ENCODE measurements at places on chromosomes 13 and 19.

- peak; percentile 49 for DNase-seq
Observed at GRCh38 chr13:25463496-25463895, 91.7 kb downstream of the ATP8A2 start.

DNA sequence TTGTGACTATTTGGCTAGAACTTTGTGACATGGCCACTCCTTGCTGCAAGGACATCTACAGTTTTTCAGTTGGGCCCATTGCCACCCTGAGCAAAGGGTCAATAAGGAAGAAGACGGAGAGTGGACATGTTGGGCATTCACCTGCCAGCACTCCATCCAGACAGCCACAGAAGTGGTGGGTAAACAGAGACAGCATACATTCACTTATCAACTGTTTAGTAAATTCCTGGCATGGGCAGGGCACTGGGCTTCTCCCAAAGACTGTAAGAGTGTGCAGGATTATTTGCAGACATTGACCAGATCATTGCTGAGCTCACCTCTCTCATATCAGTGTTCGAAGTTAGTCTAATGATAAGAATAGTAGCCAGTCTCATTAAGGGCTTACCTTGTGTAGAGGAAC lies 29.2 kb downstream of the SIPA1L3 start:
- DNase-seq, result no peak

DNA sequence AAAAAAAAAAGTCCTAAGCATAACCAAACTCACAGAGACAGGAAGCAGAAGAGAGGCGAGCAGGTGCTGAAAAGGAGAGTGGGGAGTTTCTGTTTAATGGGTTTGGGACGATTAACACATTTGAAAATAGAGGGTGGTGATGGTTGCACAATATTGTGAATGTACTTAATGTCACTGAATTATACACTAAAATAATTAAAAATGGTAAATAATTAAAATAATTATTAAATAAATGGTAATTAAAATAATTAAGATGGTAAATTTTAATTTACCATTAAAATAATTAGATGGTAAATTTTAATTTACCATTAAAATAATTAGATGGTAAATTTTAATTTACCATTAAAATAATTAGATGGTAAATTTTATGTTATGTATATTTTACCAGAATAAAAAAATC lies 74.8 kb upstream of the XPO4 start:
- DNase-seq, result no peak

DNA sequence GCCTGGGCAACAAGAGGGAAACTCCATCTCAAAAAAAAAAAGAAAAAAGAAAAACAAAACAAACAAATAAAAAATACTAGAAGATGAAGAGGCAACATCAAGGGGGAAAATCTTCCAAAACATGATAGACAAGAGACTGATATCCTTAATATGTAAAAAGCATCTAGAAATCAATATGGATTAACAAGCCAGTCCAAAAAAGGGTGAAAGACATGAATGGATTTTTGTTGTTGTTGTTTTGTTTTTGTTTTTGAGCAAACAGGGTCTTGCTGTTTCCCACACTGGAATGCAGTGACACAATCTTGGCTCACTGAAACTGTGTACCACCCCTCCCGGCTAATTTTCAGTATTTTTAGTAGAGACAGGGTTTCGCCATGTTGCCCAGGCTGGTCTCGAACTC lies 4.0 kb upstream of the TINCR start:
- DNase-seq, result no peak

GRCh38 chr13:72696579-72696978 lies 30.9 kb downstream of the MZT1 start:
- peak; percentile 6 for DNase-seq

DNA sequence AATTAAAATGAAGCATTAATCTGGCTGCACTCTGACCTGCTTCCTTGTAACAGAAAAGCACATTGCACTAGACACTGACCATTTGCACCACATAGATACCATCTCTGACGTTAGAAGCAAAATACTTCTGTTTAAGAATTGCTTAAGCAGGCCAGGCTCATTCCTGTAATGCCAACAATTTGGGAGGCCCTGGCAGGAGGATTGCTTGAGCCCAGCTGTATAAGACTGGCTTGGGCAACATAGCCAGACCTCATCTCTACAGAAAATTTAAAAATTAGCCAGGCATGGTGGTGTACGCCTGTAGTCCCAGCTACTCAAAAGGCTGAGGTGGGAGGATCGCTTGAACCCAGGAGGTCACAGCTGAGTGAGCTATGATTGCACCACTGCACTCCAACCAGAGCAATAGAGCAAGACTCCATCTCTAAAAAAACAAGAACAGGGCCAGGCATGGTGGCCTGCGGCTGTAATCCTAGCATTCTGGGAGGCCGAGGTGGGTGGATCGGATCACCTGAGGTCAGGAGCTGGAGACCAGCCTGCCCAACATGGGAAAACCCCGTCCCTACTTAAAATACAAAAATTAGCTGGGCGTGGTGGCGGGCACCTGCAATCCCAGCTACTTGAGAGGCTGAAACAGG lies 7.0 kb upstream of the TLE6 start:
- DNase-seq, result no peak

- no peak for DNase-seq
Observed at GRCh38 chr13:29819143-29819542, 31.3 kb downstream of the UBL3 start.

DNA sequence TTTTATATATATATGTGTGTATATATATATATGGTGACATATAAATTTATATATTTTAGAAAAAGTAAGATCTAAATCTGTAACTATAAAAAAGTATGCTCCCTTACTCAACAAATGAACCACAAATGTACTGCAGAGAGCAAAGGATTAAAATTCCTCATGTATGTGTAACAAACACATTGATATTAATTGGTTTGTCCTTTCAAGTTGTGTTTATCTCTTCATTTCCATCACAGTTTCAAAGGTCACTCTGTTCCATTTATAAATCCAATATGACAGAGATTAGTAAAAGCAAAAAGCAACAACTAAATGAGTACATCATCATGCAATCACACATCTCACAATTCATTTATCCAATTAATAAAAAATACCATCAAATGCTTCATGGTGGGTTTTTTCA lies 247.9 kb downstream of the DACH1 start:
- no peak for DNase-seq

DNA sequence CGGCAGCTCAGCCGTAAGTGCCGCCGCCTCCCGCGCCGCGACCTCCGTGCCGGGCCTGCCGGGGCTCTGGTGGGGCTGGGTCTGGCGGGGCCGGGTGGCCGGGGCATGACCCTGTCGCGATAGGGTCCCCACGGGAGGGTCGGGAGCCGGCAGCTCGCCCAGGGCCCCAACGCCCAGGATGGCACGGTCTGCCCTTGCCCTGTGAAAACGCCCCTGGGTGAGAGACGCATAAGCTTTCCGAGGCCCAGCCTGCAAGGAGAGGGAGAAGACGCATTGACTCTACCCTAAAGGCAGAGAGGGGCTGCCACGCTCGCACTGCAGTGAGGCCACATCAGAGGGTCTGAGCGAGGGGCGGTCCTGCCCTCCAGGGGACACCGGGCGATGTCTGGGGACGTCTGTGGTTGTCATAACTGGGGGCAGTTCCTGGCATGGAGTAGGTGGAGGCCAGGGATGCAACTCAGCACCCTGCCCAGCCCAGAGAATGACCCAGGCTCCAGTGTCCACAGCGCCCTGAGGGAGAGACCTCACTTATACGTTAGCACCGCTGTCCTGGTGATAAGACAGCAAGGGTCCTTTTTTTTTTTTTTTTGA lies 539 bp downstream of the ZNF554 start:
- DNase-seq, result peak; percentile 26

- no peak for DNase-seq
Observed at GRCh38 chr19:30148039-30148790, 206.2 kb downstream of the URI1 start.

- no peak for DNase-seq
Observed at GRCh38 chr13:36920616-36921185, 663 bp upstream of the SMAD9 start.

DNA sequence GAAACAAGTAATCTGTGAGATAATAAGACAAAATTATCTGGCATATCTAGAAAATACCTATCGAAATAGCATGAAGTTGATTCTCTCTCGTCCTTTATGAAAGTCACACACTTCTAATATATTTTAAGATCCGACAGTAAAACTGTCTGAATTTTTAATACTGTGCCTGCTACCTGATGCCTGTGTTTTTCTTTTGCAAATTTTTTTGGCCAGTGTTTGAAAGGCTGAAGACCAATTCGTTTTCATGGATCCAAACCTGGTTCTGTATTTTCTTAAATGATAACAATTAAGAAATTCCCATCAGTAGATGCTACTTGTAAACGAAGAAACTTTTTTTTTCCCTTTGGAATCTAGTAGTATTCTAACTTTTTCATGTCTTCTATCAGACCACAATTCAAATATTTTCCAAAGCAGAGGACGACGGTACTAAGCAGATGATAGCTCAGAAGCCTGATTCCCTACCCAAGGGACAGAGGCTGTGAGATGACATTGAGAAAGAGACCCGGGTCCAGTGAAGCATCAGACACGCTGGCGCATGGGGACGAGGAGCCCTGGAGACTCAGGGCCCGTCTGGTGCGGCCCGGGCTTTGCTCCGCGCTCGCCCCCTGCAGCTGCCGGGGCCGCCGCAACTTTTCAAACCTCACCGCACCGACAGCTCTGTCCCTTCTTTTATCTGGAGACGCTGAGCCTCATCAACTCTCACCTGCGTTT lies 49.5 kb upstream of the PABPC3 start:
- DNase-seq, result no peak

GRCh38 chr13:30442926-30443325 lies 20.6 kb downstream of the UBE2L5 start:
- no peak for DNase-seq

DNA sequence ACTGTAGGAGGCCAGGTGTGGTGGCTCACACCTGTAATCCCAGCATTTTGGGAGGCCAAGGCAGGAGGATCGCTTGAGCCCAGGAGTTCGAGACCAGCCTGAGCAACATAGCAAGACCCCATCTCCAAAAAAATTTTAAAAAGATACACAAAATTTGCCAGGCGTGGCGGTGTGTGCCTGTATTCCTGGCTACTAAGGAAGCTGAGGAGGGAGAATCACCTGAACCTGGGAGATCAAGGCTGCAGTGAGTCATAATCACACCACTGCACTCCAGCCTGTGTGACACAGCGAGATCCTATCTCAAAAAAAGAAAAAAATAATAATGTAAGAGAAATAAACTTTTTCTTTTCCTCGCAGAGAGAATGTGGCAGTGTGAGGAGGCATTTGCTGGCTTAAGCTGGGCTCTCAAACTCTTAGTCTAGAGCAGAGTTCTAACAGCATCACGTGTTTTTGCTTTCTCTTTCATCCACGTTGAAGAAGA lies 21.1 kb downstream of the FAM187B start:
- DNase-seq, result peak; percentile 38

- no peak for DNase-seq
Observed at GRCh38 chr13:41681587-41681986, 224.2 kb downstream of the RGCC start.

GRCh38 chr13:20128459-20128931 lies 32.4 kb downstream of the GJA3 start:
- DNase-seq, result no peak

- no peak for DNase-seq
Observed at GRCh38 chr13:21674490-21675009, 3.7 kb downstream of the FGF9 start.

- no peak for DNase-seq
Observed at GRCh38 chr13:39862900-39863299, 207.4 kb downstream of the COG6 start.

GRCh38 chr13:79393564-79394249 lies 12.3 kb downstream of the RBM26 start:
- DNase-seq, result no peak

- peak; percentile 71 for DNase-seq
Observed at GRCh38 chr19:58330458-58330857, 3.7 kb downstream of the ZSCAN22 start.

DNA sequence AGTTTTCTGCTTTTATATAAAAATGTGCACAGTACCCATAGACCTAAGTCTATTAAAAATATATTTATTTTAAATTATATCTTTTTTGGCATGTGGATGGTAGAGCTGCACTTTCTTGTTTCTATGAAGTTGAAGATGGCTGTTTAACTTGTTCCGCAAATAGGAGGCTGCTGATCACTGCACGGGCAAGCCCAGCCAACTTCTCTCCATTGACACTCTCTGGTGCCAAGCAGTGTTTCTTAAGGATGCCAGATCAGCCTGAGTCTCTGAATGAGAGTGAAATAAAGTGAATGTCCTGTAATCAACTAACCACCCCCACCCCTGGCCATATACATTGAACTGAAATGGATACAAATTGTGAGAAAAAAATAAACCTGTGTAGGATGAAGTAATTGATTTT lies 202.9 kb upstream of the KLHL1 start:
- no peak for DNase-seq

- DNase-seq, result no peak
Observed at GRCh38 chr19:750640-751423, at the start of gene MISP. Gene MISP (plus strand): TSS chr19:751112. CDS start chr19:756947, 5,835 bp downstream.

- DNase-seq, result peak; percentile 82
Observed at GRCh38 chr19:2274931-2275535, 6.9 kb downstream of the PEAK3 start.

- DNase-seq, result no peak
Observed at GRCh38 chr13:46100191-46100815, 4.5 kb downstream of the CPB2 start.
